ENCODE measurements at places on chromosomes 4 and X. TPM values are rescaled to one million over a fixed set of nuclear protein-coding genes. Genes with fewer than 3 reads are reported as not detected.
A peak's percentile ranks its signal among the peaks of the same experiment; 100 is the strongest.

The HTT-AS gene
- total RNA-seq: not detected

The MAD2L1 gene
- 0.90 TPM for total RNA-seq

The DCTD gene
- 88.6 TPM for total RNA-seq

The AREG gene
- 14.6 TPM for total RNA-seq

The SHROOM2 gene
- 9.6 TPM for total RNA-seq

The ZCCHC12 gene
- 0.41 TPM for total RNA-seq

The TCEAL1 gene
- total RNA-seq: 31.0 TPM

- no peak for DNase-seq
Measured at GRCh38 chr4:36638273-36638811, 356.9 kb downstream of the DTHD1 start.

GRCh38 chrX:17521871-17522693, 147.1 kb downstream of the NHS start:
- DNase-seq: no peak

DNA sequence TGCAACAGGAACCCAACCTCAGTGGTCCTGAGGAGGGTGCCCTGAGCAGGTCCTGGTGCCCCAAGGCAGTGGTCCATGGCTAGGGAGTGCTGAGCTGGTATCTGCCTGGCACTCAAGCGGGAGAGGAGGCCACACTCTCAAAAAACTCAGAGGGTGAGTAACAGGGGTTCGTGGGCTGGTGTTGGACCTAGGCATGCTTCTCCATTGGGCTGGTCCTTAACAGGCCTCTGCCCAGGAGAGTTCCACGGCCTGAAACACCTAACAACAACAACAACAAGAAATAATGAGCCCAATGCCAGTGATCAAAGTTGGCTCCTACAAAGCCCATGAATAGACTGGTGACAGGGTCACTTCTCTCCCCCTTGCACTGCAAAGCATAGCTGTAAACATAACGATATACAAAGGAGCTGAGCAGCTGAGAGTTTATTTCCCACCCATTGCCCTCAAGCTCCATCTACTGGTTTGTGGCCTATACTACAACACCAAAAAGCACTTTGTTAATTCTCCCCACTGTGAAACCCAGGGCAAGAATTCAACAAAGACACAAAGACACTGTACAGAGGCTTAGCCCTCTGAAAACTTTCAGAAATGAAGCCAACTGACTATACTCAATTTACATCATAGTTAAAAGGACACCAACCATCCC, 736.1 kb upstream of the ADGRL3 start:
- DNase-seq: no peak

DNA sequence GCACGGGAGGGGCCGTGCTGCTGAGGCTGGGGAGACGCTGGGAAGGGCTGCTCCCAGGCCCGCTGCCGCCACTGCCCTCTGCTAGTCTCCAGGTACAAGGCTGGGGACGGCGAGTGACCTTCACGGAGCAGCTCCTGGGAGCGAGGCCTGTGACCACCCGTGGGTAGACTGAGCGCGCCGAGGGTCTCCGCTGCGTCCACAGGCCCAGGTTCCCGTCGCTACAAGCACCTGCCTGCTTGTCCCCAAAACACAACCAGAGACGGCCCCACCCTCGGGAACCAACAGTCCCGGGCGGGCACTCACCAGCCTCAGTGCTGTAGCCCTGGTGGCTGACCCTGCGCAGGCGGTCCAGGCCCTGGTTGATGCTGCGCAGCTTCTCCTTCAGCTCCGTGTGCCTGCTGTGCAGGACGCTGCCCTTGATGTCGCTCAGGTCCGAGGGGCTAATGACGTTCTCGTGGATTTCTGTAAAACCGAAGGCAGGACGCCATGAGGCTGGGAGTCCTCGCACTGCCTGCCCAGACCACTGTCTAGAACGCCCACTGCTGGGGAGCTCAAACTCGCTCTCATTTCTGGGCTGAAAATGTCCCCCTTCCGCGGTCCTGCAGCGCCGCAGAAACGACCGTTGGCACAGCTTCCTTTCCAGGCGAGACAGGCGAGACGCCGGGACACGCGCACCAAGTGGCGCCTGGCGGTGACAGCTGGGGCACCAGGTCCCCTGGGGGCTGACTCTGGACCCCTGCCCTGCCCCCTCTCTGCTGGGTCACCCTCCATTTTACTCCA, 14.3 kb downstream of the LRPAP1 start:
- DNase-seq: no peak

- DNase-seq: no peak
Measured at GRCh38 chr4:87015416-87015815, 80.6 kb downstream of the AFF1 start.

- DNase-seq: no peak
Measured at GRCh38 chrX:139324756-139325155, 205.8 kb upstream of the F9 start.

DNA sequence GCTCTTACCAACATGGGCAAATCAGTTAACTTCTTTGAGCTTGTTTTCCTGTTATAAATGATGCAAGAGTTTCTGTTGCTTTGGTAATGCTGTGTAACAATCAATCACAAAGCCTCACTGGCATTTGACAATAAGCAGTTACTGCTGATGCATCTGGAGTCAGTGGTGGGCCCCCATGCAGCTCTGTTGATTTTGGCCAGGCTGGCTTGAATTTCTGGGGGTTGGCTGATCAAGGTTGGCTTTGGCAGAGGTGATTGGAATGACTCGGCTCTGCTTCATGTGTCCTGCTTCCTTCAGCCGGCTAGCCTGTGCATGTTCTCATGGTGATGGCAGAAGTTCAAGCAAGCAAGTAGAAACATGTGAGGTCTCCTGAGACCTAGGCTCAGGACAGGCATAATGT, 90.4 kb downstream of the PHEX start:
- DNase-seq: no peak

DNA sequence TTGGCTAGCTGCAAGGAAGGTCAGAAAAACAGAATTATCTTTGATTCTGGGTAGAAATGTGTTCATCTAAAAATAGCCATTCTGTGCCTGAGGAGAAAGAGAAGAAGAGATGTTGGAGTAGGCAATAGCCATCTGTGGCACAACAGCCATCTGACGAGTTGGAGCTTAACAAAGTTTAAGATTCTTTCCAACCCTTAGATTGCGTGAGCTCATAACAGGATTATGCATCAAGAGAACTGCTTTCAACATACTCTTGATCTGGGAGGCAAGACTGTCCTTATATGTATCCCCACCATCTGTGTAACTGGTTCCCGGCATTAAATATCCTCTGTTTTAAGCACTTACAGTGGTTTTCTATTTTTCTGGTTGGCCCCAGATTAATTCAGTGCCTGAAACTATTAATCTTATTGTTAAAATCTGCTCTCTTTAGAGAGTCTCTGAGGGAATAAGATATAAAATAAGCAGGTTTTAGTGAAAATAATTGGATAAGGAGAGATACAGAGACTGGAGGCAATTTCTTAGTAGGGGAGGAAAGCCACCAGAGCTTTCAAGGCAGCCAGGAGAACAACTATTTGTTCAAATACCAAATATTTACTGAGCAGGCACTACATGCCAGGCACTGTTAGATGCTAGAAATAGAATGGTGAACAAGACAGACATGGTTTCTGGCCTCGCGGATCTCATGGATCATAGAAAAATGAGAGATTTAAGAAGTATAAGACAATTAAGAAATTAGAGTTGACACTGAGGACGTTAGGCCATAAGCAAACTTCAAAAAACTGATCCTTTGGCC, 398.0 kb downstream of the SMARCA1 start:
- DNase-seq: no peak

- DNase-seq: no peak
Measured at GRCh38 chr4:71239365-71239764, 99.5 kb upstream of the SLC4A4 start.

- peak; percentile 97 for DNase-seq
Measured at GRCh38 chr4:183098723-183099536, at the start of gene WWC2. Gene WWC2, plus strand, starts transcription at chr4:183099257. Its CDS starts 235 bp downstream, at chr4:183099492.

GRCh38 chr4:5866841-5867813, 25.8 kb downstream of the CRMP1 start:
- no peak for DNase-seq

DNA sequence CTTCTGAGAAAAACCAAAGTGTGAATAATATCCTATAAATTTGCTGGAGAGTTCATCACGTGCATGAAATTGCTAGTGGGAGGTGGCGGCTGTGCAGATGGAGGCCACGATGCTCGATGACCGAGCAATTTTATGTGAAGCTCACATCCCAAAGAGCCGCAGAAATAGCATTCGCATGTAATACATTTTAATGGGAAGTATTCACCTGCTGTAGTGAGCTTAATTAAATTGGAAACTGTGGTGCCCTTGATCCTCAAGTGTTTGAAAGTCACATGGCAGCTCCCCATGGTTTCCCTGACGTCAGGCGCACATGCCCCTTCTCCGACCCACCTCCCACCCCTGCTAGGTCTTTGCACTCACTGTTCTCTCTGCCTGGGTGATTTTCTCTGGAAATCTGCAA, 136.8 kb downstream of the STK32B start:
- DNase-seq: no peak

DNA sequence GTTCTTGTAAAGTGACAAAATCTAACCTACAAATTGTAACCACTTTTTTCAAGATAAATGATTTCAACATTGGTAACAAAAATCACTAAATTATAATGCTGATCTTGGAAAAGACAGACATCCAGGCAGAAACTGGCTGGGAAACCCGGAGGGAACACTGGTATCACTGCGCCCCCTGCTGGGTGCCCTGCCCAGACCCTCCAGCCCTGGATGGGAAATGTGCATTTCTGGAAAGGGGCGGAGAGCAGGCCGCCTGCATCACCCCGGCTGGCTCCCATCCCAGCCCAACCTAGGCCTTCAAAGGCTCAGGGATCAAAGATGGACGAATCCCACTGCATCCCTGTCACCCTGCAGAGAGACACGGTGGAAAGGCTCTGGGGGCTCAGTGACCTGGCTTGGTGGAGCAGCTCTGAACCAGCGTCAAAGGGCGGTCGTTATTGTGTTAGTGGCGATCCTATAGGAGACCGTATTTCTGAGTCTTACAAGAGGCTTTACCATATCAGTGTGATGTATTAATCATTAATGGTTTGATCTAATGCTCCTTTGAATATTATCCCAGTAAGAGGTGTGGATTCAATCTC, 37.3 kb downstream of the ACOX3 start:
- peak; percentile 89 for DNase-seq

GRCh38 chr4:47929682-47930201, 15.4 kb upstream of the NFXL1 start:
- no peak for DNase-seq
